ENCODE measurements at places on chromosomes 1 and 21. TPM values are rescaled to one million over a fixed set of nuclear protein-coding genes. Genes with fewer than 3 reads are reported as not detected.

Gene ZBTB8B
- total RNA-seq, result under 0.01 TPM

Gene LCE6A
- not detected for total RNA-seq

Gene KRTAP19-2
- total RNA-seq, result not detected

Gene RPE65
- total RNA-seq, result not detected

Gene CCT3
- total RNA-seq, result 335 TPM

Gene CD247
- not detected for total RNA-seq

Gene ACKR1
- total RNA-seq, result not detected

Gene NEXN
- total RNA-seq, result 9.1 TPM

Gene CSTB
- 19.9 TPM for total RNA-seq

Gene ATP1A4
- total RNA-seq, result not detected

Gene LAPTM5
- under 0.01 TPM for total RNA-seq

Gene MX1
- total RNA-seq, result 3.6 TPM

Gene CR1L
- total RNA-seq, result not detected

Gene CRYBG2
- total RNA-seq, result under 0.01 TPM

Gene CASQ1
- not detected for total RNA-seq

Gene POFUT2
- 34.7 TPM for total RNA-seq

Gene LRRC38
- not detected for total RNA-seq

Gene LRP8
- 3.4 TPM for total RNA-seq

Gene TMCC2
- total RNA-seq, result 3.0 TPM

Gene PPFIA4
- total RNA-seq, result 9.4 TPM

Gene APCS
- total RNA-seq, result not detected

Gene CXADR
- total RNA-seq, result 0.26 TPM

Gene AADACL3
- total RNA-seq, result not detected

Gene LDLRAD1
- total RNA-seq, result not detected

Gene KRTAP19-3
- total RNA-seq, result not detected

Gene KIF14
- total RNA-seq, result 1.6 TPM

Gene VCAM1
- total RNA-seq, result 20.8 TPM

Gene GJA9
- total RNA-seq, result not detected

Gene MYBPH
- total RNA-seq, result 0.26 TPM

Gene PAQR7
- total RNA-seq, result 12.3 TPM

Gene KRTAP24-1
- total RNA-seq, result not detected

Gene TCEA3
- total RNA-seq, result 20.2 TPM

Gene SLAMF6
- not detected for total RNA-seq

Gene SMCP
- total RNA-seq, result not detected

Gene NTPCR
- total RNA-seq, result 14.4 TPM

Gene B3GALT5
- 0.17 TPM for total RNA-seq

Gene FCRL6
- total RNA-seq, result not detected

Gene NECTIN4
- total RNA-seq, result 0.34 TPM

Gene FAM167B
- 0.47 TPM for total RNA-seq

Gene VHLL
- not detected for total RNA-seq

Gene ABL2
- total RNA-seq, result 24.6 TPM

Gene RSBN1
- total RNA-seq, result 6.6 TPM

Gene OR6Y1
- not detected for total RNA-seq

Gene AZIN2
- 6.0 TPM for total RNA-seq

Gene LIPI
- total RNA-seq, result not detected

Gene NCAM2
- total RNA-seq, result 3.9 TPM

Gene CRABP2
- total RNA-seq, result 80.6 TPM

Gene HES4
- 1.1 TPM for total RNA-seq
